ENCODE measurements at places on chromosomes 16 and 17.

DNA sequence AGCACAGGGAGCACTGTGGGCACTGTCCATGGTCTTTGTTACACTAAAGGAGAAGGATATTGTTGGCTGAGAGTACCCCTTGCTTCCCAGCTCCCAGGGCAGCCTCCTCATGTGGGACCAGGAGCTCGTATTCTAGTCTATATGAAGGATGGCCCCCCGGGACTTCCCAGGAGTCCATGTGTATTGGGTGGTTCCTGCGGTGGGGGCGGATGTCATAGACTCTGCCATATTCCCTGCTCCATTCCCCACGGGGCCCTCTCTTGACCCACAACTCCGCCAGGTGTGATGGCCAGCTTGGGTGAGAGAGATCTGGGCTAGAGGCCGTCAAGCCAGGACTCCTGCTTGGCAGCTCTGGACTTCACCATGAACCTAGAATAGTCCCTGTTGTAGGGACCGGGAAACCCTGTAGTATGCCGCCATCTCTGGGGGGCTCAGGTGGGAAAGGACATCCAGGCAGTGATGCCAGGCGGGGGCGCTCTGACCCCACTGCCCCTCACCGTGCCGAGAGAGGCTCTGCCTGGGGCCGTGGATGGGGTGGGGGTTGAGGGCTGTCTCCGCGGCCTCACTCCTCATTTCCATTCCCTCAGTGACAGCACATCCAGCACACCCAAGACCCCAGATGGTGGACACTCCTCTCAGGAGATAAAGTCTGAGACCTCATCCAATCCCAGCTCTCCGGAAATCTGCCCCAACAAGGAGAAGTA lies 37.8 kb downstream of the OR1D5 start:
- no peak for ATAC-seq

GRCh38 chr17:45147581-45148182 lies 593 bp upstream of the HEXIM1 start:
- ATAC-seq, result peak; percentile 49

- ATAC-seq, result no peak
Measured at GRCh38 chr16:70656712-70657263, 10.4 kb downstream of the IL34 start.

DNA sequence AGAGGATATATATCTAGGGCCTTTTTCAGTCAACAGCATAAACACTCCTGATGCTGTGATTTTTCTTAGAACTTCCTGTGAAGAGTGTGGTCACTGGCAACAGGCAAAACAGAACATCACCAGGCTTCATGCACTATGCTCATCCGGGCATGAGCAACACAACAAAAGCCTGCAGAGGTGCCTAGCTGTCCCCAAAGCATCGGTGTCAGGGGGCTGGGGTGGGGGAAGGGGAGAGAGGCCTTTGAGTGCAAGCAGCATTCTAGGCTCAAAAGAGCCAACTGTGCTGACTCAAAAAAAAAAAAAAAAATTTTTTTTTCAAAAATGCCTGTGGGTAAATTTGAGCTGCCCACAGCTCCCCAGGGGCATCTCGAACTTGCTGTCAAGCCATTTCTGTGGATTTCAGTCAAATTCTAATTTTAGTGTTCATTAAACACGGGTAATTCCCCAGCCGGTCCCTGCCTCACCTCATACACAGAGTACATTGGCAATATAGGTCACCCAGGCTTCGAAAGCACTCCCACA lies 194.6 kb upstream of the DYNLRB2 start:
- peak; percentile 43 for ATAC-seq

DNA sequence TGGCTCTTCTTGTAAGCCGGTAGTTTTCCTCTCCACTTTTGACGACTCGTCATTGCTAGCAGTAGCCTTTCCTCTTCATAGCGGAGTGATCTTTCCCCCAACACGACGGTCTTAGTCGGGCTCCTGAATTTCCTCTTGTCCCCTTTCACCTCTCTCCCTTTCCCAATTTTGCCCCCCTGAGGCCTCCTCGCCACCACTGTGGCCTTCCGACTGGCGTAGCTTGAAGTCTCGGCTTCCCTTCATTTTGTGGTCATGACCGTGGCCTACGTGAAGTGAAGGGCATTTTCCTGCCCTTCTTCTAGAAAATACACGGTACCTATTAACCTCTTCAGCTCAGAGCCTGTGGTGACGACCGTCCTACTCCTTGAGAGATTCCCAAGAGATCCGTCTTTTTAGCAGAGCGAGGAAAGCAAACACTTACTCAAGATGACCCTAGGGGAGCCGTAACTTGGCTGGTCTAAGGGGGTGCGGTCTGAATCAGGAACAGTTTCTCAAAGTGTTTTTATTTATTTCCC lies 787 bp downstream of the PRKAR1A start:
- ATAC-seq, result no peak

GRCh38 chr16:10240854-10241613 lies 58.8 kb upstream of the GRIN2A start:
- no peak for ATAC-seq

DNA sequence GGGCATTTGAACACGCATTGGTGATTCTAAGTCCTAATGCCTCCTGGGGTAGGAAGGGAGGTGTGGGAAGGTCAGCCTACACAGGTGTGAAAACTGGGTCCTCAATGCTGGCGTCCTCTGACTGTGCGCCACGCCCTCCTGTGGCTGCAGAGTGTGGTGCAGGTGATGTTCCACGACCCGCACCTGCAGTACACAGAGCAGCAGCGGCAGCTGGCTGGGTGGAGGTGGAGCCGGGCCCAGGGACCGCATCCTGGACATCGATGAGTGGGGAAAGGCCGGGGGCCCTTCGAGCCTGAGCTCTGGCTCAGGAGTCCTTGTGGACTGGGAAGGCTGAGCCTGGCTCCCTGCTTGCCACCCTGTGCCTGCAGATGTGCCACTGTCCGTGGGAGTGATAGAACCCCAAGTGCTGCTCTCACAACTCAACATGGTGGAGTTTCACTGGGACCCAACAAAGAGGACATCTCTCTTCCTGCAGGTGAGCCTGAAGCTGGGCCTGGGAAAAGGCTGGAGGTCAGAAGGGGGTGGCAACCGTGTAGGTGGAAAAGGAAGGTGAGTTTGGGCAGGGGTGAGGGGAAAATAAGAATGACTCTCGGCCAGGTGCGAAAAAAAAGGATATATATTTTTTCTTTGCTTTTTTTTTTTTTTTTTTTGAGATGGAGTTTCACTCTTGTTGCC lies 14.0 kb upstream of the STAC2 start:
- ATAC-seq, result peak; percentile 60

DNA sequence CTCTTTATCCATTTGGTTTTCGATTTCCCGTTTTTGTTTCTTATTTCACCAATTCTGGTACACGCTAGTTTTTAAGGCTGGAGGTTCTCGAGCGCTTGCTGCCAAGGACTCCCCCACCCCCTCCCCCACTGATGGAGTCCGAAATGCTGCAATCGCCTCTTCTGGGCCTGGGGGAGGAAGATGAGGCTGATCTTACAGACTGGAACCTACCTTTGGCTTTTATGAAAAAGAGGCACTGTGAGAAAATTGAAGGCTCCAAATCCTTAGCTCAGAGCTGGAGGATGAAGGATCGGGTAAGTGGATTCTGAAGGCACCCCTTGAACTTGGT lies 825 bp downstream of the RPTOR start:
- no peak for ATAC-seq

- no peak for ATAC-seq
Measured at GRCh38 chr16:88726981-88727380, 20.7 kb downstream of the CTU2 start.

- no peak for ATAC-seq
Measured at GRCh38 chr16:83581082-83581481, 226.7 kb upstream of the HSBP1 start.

DNA sequence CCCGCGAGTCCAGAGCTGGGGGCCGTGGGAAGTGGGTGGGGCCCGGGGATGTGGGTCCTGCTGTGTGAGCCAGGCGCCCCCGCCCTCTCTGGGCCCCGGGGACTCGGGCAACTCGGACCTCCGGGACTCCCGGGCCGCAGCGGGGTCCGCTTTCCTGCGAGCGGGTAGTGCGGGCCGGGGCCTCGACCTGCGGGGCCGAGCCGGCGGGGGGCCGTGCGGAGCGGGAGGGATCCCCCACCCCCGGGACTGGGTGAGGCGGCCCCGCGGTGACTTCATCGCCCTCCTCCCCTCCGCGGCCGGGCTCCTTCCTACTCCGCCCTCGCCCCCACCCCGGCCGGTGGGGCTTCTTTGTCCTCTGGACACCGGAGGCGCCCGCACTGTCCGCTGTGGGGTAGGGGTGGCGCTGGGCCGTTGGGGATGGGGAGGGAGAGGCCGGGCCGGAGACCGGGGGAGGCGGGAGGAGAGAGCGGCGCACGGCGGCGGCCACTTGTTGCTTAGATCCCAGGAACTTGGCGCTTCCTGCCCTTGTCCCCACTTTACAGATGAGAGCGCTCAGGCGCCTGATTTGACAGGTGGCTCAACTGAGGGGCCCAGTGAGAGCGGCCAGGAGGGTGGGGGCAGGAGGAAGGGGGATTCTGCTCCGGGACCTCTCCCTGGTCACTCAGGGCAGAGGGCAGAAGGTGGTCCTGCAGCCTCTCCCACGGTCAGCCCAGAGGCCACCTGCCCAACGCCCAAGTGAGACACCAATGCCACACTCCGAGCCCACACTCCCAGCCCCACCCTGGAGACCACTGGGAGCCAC lies 874 bp downstream of the CMTM3 start:
- ATAC-seq, result peak; percentile 13

GRCh38 chr17:45895969-45896785 lies 1.8 kb downstream of the MAPT start:
- no peak for ATAC-seq

DNA sequence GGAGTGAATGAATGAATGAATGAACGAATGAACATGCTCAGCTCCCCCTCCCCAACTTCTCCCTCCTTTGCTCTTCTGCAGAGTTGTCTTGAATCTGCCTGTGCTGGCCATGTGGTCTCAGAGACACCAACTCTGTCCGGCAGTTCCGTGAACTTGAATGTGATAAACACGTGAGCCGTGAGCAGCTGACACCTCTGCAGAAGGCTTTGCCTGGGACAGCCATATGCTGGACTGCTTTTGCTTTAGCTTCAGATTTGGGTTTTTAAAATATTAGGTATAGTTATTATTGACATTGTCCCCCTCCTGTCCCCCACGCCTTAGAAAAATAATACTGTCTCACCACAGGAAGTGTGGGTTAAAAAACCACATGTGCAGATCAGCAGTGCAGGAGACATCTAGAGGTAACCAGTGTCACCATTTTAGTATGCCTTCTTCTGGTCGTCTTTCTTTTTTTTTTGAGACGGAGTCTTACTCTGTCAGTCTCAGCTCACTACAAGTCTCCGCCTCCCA lies 83.8 kb downstream of the ABCC1 start:
- peak; percentile 96 for ATAC-seq

DNA sequence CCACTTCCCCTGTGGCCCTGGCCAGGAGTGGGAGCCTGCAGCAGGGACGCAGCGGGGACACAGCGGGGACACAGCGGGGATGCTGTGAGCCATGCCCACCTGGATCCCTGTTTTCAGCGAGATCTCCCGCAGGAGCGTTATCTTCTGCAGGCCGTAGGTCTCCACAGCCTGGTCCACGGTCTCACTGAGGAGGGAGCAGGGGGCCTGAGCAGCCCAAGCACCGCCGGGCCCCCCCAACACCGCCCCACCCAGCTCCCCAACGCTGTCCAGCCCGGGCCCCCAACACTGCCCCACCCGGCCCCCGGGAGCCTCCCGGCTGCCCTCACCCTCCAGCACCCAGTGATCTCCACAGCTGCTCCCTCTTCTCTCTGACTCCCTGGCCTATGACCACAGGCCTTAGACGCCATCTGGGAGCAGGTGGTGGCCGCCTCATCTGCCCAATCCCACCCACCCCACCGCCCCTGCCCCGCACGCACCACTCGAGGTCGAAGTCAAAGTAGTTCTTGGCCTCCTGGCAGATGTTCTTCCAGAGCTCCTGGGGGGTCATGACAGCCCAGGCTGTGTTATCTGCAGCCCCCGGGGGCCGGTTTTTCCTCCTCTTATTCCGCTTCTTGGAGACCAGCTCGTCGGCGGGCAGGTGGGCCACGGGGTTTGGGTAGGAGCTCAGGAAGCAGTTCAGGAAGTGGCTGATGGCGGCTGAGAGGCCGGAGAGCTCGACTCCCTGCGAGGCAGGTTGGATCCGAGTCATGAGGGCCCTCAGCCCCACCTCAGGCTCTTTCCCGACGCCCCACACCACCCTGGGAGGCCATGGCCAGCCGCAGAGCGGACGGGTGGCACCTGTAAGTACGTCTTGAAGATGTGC lies 17.0 kb downstream of the CLUH start:
- no peak for ATAC-seq

DNA sequence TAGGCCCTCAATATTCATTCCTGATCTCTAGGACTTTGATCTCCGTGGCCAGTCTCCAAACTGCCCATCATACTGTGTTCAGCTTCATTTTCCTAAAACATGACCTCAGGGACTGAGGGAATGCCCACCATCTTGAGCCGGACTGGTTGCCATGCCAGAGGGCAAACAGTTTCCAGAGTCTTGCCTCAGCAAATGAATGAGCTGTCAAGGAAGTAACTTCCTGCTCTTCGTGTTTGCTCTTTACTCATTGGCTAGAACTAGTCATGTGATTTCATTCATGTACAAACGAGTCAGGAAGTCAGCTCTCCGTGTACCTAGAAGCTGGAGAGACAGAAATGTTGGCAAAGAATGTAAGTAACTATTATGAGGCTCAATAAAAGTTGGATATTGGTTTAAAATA lies 50.2 kb downstream of the ANKFN1 start:
- ATAC-seq, result no peak

- no peak for ATAC-seq
Measured at GRCh38 chr16:46573008-46573833, 48.0 kb downstream of the SHCBP1 start.

DNA sequence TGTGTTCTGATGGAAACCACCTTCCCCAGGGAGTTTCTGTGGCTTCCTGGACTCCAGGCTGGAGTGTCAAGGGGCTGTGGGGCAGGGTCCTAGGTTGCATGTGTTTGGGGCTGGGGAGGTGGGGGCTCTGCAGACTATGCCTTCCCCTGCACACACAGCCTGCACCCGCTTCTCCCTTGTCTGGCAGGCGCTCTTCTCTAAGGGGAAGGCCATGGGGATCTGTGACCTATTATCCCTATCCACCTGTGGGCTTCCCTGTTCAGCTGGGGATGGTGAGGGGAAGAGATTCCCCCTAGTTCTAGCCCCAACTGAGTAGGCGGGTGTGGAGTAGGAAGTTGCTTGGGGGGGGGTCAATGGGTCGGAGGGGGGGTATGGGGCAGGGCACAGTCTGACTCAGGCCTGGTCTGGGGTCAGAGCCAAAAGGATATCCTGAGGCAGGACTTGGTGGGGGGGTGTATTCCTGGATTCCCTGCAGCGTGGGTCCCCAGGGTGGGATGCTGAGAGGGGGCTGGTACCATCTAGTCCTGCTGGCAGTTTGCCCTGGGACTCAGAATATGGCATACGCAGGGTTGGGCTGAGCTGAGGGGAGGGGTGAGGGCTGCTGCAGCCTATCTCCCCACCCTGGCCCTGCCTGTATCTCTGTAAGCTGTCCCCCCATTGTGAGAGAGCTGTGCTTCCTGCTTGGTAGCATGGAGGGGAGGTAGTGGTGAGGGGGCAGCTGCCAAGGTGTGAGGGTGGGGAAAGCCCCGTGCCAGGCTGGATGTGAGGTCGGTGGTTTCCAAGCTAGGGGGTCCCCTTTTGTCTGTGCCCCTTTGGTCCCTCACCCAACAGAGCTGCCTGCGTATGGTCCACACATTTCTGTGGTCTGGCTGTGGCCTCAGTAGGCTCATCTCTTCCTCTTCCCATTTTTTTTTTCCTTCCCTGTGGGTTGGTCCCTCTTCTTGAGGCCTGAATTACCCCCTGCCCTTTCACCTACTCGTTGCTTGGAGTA lies 14.7 kb downstream of the RARA start:
- peak; percentile 6 for ATAC-seq
